ENCODE measurements at places on chromosomes 6 and 20. TPM values are rescaled to one million over a fixed set of nuclear protein-coding genes. Genes with fewer than 3 reads are reported as not detected.

DNA sequence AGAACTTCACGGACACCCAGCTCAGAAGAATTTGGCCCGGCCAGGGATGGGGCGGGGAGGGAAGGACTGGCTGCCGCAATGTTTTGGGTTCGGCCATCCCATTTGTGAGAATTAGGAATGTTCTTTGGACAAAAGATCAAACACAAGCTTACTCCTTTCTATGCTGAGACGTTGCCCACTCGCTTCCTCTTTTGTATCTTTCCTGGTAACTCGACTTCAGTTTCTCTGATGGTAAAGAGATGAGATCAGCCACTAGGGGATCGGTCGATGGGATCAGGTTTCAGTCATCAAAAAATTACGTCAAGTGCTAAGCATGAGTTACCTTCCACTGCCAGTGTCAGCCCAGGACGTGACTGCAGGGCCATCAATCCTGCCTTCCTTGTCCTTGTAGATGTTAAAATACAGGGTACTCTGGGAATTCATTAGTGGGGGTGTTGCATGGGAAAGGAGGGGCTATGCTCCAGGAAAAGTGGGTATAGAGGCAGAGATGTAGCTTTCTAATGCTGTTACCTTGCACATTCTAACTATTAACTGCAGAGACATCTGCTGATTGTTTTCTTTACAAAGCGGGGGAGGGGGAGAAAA, 190.2 kb downstream of the TSHZ2 start:
- DNase-seq: no peak
- H3K27ac ChIP-seq: peak overlapping the region; percentile 56
- peak overlapping the region; percentile 10 for H3K4me3 ChIP-seq
- H3K27me3 ChIP-seq: no peaks in the 10 kb centered on the region
- peaks cover 33% of the 10 kb centered on the region for H3K4me1 ChIP-seq
- peaks cover 9% of the 10 kb centered on the region for H3K36me3 ChIP-seq

GRCh38 chr6:134315974-134316441, 1.9 kb downstream of the SGK1 start:
- H3K27me3 ChIP-seq: peaks cover 47% of the 10 kb centered on the region
- H3K4me1 ChIP-seq: peaks cover 19% of the 10 kb centered on the region
- H3K36me3 ChIP-seq: no peaks in the 10 kb centered on the region

DNA sequence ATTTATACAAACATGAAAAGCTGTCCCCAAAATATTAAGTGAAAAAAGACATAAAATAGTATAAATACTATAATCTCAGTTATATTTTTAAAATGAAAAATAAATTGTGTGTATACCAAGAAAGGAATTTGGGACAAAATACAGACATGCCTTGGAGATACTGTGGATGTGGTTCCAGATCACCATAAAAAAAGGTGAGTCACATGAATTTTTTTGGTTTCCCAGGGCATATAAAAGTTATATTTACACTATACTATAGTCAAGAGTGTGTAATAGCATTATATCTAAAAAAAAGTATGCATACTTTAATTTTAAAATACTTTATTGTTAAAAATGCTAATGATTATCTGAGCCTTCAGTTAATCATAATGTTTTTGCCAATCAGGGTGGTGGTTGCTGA, 17.4 kb upstream of the SDHAF4 start:
- peaks cover 2% of the 10 kb centered on the region for H3K27me3 ChIP-seq
- H3K36me3 ChIP-seq: no peaks in the 10 kb centered on the region
- H3K4me3 ChIP-seq: no peak overlapping the region
- no peaks in the 10 kb centered on the region for H3K4me1 ChIP-seq

GRCh38 chr20:3380228-3381070, 27.0 kb downstream of the DNAAF9 start:
- no peaks in the 10 kb centered on the region for H3K27me3 ChIP-seq
- peaks cover 12% of the 10 kb centered on the region for H3K4me1 ChIP-seq
- no peak overlapping the region for H3K27ac ChIP-seq

- H3K36me3 ChIP-seq: no peaks in the 10 kb centered on the region
- H3K27me3 ChIP-seq: no peaks in the 10 kb centered on the region
- H3K4me1 ChIP-seq: peaks cover 11% of the 10 kb centered on the region
- peak overlapping the region; percentile 40 for H3K27ac ChIP-seq
Observed at GRCh38 chr6:5723841-5724691, 282.7 kb downstream of the NRN1 start.

The TRERF1 gene
- total RNA-seq: 19.6 TPM

- no peak overlapping the region for H3K4me3 ChIP-seq
- no peak overlapping the region for H3K27ac ChIP-seq
Observed at GRCh38 chr6:166849749-166850183, 106.6 kb downstream of the RNASET2 start.

GRCh38 chr6:69314001-69314400, 482.8 kb downstream of the LMBRD1 start:
- H3K4me3 ChIP-seq: no peak overlapping the region
- no peaks in the 10 kb centered on the region for H3K27me3 ChIP-seq
- no peaks in the 10 kb centered on the region for H3K4me1 ChIP-seq
